ENCODE measurements at places on chromosomes 5 and 9.
A peak's percentile ranks its signal among the peaks of the same experiment; 100 is the strongest.

DNA sequence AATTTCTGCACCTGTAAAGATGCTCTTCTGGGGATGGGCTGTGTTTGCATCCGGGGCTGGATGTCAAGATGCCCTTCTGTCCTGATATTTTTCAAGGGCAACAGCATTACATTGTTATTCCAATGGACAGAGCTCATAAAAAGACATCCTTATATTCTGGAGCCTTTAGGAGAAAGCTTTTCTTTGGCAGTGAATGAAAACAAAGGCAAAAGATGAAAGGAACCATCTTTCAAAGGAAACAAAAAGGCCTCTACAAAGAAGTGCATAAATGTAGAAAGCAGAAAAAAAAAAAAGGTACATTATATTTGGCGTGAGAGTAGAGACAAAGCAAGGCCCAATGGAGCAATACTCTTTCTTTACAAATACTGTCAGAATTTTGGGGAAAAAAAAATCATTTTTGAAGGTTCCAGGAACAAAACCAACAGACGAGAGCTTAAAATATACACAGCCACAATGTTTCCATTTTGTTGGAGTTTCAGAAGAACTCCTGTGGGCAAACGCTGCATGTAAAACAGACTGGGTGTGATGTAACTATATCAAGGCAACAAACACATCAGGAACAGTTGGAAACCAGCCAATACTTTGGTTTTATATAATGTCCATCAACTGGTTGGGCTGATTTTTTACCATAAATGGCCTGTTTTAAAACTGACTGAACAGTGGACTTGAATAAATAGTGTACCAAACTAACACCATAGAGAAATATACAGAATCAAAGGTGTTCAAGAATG is 885.6 kb upstream of the DMAC1 start:
- DNase-seq, result no peak

DNA sequence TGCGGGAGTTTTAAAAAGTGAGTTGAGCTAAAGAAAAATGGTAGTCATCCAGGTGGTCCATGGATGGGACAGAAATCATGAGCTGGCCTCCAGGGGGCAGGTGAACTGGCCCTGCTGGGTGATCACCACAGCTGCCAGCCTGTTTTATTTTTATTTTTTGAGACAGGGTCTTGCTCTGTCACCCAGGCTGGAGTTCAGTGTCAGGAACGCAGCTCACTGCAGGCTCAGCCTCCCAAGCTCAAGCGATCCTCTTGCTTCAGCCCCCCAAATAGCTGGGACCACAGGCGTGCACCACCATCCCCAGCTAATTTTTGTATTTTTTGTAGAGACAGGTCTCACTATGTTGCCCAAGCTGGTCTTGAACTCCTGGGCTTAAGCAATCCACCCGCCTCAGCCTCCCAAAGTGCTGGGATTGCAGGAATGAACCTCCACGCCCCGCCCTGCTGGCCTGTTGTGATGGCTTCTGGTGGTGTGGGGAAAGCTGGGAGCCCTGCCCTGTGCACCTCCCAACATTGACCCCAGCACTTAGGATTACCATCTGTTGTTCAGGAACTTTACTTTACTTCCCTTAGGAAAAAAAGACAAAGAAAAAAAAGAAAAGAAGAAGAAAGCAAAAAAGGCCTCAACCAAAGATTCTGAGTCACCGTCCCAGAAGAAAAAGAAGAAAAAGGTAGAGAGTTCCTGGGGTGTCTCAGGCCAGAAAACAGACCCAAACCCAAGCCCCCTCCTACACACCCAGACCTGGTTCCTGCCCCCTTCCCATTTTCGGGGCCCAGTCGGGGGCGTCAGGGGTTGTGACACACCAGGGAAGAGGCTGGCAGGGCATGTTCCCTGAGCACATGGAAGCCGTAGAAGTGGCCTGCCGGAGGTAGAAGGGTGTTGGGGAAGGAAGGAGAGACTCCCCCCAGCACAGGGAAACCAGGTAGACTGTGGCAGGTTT is 14.7 kb downstream of the CD74 start:
- DNase-seq, result no peak

DNA sequence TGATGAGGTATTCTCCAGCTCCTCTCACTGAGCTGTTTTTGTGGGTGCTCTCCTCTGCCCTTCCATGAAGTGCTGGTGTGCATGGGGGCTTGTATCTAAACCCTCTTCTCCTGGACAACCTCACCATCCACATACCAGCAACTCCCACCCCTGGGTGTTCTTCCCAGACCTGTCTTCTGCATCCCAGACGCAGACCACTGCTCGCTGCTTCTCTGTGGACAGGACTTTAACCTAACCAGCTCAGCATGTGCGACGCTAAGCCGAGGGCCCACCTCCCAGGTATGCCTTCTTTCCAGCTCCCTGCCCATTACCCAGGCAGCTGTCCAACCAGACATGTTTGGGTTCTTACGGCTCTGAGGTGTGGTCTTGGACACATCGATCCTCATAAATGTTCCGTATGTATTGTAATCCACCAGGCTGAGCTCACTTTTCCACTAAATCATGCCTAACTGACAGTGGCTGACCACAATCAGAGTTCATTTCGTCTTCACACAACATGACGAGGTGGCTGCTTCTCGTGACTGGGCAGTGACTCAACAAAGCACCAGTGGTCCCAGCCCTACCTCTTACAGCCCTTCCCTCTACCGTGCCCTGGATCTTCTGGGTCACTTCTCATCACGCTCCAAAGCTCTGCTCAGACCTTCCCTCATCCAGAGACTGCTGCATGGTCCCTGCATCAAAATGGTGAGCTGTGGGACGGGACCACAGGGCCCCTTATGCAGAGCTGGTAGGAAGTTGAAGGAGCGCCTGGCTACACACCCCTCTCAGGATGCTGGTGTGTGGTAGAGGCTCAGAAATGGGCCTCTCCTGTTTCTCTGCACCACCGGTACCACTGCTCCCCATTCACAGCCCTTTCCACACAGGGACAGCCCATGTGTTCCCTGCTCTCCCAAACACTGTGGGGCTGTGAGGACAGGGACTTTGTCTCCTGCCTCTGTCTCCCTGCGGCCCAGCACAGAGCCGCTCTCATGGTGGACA is 9.6 kb upstream of the PTGES2 start:
- peak; percentile 42 for DNase-seq

DNA sequence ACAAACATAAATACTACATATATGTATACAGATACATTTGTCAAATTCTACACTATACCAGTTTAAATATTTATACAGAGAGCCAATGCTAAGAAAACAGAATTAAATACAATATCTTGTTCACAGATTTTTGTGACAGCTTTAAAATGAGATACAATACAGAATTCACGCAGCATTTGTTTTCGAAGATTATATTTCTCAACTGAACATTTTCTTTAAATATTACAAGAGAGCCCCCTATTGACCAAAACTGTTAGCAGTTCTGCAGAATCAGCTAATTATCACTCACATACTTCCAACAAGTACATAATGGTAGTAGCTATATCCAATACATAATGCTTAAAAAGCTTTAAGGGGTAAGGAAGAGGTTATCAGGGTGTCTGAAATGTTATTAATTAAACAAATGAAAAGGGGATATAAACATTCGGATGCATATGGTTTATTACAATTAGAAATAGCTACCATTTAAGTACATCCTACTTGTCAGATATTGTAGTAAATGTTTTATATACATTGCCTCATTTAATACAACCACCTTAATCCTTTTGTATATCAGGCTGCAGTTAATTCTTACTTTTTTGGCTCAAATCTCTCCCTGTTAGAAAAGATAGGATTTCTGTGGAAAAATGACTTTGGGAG is 31.7 kb downstream of the ZDHHC21 start:
- no peak for DNase-seq

GRCh38 chr5:139273572-139274289 is 19.8 kb upstream of the MATR3 start:
- peak; percentile 93 for DNase-seq

DNA sequence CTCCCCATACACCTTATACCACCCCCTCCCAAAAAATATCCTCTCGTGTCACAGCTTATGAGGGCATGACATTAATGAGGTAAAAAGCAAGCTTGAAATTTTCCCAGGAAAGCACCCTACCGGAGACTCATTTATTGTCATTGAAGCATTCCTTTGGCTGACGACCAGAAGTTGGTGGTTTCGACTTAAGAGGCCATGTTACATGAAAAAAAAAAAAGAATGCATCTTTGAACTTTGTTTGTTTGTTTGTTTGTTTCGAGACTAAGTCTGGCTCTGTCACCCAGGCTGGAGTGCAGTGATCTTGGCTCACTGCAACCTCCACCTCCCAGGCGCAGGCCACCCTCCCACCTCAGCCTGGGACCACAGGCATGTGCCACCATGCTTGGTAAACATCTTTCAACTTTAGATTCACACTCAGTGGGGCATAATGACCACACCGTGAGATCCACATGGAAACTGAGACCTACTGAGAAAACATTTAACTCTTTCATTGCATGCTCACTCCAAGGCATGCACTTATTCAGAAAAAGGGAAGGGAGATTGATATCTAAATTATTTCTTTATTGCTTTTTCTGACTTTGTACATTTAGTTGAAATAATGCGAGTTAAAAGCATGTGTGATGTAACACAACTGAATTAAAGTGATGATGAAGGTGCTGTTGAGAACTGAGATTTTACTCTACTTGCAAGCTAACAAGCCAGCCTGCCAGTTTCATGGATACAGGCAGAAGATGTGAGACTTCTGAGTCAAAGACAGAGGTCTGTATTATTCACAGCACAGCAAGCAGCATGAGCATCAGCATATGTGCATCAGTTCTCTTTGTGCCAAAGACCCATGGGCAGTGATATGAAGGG is 5.1 kb upstream of the RAB14 start:
- no peak for DNase-seq

DNA sequence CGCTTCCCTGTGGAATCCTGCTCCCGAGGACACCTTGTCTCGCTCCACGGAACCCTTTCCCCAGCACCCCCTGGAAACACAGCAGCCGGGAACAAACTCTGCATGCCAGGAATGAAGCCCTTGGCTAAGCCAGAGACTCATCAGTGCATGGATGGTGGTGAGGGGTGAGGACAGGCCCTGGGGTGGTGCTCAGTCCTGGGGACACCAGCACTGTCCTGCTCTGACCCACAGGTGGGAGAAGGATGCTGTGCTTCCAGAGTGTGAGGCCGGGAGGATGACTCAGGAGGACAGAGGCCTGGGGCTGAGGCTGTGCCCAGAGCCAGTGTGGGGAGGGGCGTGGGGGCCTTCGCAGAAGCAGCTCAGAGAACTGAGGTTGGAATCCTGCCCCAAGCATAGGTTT is 11.2 kb upstream of the EGR1 start:
- DNase-seq, result peak; percentile 61

GRCh38 chr9:78644359-78644758 is 347.4 kb downstream of the PSAT1 start:
- DNase-seq, result no peak

DNA sequence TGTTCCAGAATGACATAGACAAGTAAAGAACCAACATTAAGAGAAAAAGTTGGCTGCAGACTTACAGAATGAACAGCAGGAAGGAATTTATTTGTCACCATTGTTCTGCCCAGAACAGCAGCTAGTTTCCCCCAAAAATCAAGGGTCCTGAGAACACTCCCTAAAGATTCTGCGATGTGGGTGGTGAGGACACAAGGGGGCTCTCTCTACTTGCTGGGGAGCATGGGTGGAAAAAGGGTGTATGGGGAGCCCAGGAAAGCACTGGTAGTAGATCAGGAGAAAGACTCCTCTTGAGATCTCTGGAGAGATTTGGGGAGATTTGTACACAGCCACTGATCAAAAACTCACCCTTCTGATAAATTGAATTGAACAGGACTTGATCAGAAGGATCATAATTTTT is 316.5 kb downstream of the KCTD16 start:
- no peak for DNase-seq

- peak; percentile 21 for DNase-seq
These were observed 30.7 kb downstream of the ERGIC1 start for GRCh38 chr5:172864747-172865146.

GRCh38 chr9:91291866-91292265 is 69.9 kb downstream of the AUH start:
- DNase-seq, result no peak

- no peak for DNase-seq
These were observed 72.9 kb downstream of the ANGPTL2 start for GRCh38 chr9:127049581-127049980.

DNA sequence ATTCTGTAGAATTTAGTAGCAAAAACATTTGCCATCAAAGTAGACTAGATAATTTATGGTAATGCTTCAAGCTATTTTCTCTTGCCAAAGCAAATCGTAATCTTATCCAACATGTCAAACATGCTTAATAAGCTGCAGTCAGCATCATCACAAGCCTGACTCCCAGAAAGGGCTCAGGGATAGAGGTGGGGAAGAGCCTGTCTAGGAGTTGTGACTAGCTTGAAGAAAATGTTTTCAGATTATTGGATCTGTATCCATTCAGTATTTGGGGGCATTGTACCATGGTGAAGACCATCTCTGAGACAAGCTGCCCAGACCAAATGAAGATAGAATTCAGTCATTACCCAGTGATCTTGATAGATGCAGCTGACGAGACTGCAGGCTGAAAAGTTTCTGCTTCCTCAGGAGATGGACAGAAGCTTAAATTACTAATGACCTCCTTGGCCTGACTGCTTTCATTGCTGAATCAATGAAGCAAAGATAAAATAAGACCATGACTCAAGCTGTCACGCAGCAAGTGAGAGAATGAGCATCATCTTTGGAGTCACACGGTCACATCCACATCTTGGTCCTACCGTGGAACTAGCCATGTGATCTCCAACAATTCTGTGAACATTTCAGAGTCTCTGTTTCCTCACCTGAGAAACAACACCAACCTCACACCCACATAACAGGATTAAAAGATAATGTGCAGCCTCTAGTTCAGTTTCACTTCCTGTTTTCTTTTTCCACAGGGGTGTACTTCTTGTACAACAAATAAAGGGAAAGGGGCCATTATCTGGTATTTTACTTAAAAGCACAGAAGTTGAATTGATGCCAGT is 9.4 kb downstream of the ERAP2 start:
- no peak for DNase-seq

DNA sequence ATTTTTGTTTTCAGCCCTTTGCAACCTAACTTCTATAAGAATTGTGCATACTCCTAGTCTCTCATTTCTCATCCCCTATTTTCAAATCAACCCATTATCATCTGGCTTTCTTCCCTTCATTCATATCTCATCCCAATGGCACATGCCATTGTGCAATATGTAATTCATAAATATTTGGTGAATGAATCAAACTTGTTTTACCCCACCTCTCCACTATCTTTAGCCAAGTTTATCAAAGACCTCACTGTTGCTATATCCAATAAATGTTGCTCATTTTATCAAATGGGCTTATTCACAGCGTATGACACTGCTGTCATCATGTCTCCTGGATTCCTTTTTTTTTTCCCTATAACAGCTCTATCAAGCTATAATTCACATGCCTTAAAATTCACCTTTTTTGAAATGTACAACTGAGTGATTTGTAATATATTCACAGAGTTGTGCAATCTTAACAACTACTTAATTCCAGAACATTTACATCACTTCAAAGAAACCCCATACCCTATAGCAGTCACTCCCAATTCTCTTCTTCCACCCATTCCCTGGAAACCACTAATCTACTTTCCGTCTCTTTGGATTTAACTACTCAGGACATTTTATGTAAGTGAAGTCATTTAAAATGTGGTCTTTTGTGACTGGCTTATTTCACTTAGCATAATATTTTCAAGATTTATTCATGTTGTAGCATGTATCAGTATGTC is 214.4 kb upstream of the PAPPA start:
- no peak for DNase-seq

Data from RWPE2 (cell line).